ENCODE measurements at places on chromosomes 3 and 15. TPM values are rescaled to one million over a fixed set of nuclear protein-coding genes. Genes with fewer than 3 reads are reported as not detected.

DNA sequence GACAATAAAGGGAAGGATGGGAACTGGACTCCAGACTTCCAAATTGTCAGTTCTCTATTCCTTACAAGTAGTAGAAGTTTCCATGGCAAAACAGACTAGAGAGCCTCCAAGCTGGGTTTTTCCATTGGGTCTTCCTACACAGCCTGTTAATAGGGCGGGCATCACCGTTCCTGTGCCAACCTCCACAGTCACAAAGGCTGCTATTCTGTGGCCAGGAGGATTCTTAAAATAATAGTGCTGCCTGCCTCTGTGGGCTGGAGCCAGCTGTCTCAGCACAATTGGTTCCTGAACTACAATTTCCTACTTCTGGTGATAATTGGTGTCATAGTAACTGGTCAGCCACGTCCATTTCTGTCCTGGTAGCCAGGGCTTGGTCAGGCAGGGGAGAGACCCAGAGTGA, 38.6 kb downstream of the LYZL4 start:
- no peak for DNase-seq

DNA sequence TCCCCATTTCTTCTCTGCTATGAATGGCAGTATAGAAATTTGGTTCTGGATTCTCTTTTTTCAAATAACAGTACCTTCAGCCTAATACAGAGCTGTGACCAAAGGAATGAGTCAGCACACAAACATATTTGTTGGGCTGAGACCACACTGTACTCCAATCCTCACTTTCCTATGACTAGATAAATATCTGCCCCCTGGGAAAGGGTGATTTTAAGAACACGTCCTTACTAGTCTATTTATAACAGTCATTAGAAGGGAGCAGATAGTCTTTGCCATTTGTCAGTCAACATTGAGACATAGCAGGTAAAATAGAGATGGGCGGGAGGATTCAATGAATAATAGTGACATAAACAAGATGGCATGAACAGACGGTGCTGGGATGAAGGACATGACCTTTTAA, 461.3 kb downstream of the MCTP2 start:
- no peak for DNase-seq

Gene NRG4
- total RNA-seq, result not detected

Gene CD200
- total RNA-seq, result 0.92 TPM

GRCh38 chr3:17946619-17947018, 204.2 kb upstream of the TBC1D5 start:
- DNase-seq, result no peak
